Foreskin fibroblast (primary cell): ENCODE measurements at places on chromosomes 13 and 19.

GRCh38 chr13:106376401-106377112, 158.9 kb downstream of the EFNB2 start:
- DNase-seq: peak; percentile 83

DNA sequence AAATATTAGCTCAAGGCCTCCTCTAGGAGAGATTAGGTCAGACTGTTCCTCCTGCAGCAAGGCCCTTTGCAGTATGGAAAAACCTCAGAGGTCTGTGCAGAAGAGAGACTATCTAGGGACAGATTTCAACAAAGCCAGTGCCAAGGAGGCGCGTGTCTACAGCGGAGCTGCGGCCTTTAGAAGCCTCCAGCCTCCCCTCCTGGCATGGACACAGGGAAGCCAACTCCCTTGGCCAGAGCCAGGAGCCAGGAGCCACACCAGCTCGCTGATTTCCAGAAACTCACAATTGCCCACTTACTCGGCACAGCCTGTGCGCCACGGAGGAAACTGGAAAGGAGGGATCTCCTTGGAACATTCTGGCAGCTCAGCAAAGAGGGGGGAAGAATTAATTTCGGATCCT, 63.4 kb downstream of the INSR start:
- DNase-seq: no peak

DNA sequence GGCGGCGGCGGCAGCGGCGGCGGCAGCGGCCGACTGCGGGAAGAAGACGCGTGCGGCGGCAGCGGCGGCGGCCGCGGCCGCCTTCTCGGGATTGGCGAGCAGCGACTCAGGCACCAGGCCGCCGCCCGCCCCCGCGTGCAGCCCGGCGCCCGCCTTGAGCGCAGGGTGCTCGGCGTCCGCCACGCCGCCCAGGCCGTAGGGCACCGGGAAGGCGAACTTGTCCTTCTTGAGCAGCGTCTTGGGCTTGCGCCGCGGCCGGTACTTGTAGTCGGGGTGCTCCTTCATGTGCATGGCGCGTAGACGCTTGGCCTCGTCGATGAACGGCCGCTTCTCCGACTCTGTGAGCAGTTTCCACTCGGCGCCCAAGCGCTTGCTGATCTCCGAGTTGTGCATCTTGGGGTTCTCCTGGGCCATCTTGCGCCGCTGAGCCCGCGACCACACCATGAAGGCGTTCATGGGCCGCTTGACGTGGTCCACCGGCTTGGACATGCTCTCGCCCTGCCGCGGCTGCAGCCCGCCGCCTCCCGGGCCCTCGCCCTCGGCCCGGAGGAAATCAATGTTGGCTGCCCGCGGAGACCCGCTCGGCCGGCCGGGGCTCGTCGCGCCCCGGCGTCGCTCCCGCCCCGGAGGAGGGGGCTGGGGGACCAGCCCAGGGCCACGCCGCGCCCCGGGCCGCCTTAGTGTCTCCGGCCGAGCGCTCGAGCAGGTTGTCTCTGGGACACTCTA, 621 bp downstream of the SOX21 start:
- DNase-seq: peak; percentile 52

DNA sequence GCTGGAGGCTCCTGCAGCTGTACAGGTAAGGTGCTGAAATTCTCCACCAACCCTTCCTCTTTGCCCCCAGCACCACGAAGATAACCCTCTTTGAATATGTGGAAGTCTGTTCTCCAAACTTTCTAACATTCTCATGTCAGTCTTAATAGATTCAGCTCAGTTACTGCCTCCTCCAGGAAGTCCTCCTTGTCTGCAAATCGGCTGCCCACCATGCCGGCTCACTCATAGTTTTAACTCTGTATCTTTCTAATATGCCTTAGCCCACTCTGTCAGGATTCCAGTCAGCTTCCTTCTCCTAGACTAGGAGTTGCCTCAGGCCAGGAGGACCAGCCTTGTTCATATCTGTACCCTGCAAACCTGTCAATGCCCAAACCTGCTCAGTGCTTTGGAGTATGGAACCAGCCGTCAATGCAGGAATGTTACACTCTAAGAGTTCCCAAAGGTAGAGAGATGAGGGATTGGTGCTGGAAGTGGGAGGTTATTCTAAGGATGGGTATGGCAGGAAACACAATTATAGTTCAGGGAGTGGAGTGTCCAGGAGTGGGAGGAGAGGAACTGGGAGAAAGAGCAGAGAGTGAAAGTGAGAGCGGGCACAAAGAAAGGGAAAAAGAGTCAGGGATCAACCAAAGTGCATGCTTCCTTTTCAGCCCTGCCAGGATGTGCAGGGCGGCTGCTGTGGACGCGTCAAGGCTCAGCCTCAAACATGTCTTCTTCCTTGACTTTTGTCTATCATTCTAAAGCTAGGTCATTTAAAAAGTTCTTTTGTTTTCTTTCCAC, 38.0 kb upstream of the ALOX5AP start:
- DNase-seq: no peak

GRCh38 chr19:1253514-1254080, 5.2 kb downstream of the MIDN start:
- DNase-seq: no peak

DNA sequence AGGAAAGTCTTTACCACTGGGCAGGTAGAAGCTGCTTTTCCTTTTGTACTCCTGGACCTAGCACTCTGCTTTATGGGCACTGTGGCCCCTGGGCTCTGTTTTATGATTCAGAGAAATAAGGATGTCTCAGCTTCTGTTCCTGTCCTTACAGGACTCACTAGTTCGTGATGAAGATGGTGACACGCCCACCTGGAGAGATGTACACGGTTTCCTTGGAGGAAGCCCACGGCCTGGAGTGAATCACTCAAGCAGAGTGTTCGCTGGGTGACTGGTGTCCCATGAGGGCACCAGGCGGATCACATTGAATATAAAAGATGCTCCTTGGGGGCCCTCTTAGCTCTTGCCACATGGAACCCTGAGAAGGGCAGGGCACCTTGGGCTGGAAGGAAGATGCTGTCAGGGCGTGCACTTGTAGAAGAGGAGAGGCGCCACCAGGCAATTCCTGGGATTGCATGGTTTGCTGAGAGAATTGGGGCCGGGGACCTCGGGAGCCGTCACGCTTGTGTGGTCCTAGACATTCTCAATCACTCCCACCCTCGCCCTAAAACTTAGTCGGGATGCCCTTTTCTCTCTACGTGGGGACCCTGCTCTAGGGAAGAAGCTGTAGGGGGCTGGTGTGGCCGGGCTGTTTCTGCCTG, 202.6 kb downstream of the TSHZ3 start:
- DNase-seq: no peak

DNA sequence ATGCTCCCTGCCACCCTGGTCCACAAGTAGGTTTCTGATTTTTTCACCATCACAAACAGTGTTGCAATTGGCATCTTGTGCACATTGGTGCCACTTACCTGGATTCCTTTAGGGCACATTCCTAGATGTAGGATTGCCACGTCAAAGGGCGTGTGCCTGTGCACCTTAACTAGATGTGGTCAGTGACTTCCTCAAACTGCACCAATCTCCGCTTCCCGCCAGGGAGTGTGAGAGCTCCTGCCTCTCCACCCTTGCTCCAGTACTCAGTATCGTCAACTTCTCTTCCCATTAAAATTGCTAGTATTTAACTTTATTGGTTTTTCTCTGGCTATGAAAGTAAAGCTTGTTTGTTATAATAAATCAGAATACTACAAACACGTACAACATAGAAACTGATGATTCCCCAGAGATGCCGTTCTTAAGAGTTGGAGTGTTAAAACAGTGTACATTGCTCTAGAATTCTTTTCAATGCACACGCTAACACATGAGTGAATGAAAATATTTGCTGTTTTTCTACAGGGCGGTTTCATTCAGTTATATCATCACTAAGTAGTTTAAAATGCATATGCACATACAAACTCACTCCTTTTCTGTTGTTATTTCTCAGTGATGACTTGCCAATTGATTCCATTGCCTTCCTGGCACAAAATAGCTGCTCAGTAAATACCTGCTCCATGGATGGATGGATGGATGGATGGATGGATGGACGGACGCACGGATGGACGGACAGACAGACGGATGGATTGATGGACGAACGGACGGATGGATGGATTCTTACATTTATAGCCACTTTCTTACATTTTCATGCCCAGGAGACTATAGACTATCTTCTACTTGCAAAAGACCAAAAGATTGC, 23.4 kb downstream of the CCNE1 start:
- no peak for DNase-seq

DNA sequence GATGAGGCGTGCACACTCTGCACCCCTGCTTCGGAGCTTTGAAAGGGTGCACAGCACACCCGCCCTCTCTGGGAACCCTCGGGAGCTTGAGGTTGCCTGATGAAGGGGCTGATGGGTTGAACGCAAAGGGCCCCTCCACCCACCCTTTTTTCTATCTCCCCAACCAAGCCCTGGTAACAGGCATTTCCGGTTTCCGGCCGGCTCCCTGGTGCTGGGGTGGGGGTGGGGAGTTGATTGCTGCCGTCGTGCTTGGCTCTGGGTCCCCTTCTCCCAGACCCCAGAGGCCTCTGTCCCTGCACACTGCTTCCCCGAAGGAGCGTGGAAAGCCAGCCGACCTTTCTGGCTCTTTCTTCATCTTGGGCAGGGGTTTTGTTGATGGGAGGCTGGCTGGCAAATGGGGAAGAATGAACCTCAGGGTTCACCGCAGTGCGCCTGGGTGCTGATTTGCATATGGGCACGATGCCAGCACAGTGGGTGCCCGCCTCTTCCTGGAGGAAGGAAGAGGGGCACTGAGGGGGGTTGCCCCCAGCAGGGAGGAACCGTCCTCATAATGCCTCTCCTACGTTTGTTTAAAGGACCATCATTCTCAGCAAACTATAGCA, 29.1 kb downstream of the VAV1 start:
- no peak for DNase-seq

DNA sequence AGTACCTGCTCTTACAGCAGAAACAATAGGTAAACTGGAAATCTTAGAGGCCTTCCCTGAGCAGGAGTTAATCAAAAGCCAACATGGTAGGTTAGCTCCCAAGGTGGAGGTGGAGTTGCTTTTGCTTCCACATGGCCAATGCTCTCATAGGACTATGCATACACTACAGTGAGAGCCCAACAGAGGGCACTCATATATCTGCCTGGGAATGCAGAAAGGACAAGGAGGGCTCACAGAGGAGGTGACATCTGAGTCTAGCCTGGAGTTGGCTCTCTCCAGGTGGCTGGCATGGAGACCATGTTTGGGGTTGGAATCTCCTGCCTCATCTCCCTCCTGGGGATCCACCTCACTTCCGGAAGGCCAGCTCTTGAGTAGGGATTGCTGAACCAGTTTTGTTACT, 34.6 kb downstream of the ATP8A2 start:
- DNase-seq: peak; percentile 4

DNA sequence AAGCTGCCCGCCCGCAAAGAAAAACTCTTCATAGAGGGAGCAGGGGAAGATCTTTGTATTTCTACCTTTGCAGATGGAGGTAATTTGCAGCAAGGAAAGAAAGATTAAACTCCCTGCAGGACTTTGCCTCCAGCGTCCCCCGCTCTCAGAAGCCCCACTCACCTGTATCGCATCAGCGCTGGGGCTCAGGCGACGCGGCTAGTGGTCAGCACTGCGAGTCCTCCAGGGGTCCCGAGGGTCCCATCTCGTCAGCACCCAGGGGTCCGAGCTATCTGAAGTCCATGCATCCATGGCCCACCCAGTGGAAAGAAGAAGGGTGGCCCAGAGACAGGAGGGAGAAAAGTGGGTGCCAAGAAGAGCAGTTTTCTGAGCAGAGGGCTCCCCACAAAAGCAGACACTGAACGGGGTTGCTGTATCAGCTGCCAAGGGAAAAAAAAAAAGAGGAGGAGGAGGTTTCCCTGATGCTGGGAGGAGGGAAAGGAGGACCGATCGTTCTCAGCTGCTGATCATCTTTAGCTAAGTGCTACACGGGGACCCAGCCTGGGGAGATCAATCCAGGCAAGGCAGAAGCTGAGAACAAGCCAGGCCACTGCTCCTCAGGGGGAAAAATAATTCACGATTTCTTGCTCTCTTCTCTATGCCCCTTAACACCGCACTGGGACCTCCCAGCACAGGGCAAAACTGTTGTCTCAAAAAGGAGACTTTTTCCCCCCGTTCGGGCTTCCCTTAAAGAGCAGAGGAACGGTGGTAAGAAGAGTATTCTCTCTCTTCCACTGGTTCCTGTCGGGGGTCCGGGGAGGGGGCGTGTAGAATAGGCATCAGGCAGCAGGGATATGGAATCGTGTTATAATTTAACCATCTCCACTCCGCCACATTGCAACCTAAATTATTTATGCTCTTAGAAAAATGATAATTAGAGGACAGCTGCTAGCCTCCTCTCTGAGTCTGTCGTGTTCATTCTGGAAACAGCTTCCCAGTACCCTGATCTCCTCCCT, 117.7 kb upstream of the CACNA1A start:
- DNase-seq: no peak

GRCh38 chr13:112984954-112985802, 16.2 kb downstream of the MCF2L start:
- no peak for DNase-seq

DNA sequence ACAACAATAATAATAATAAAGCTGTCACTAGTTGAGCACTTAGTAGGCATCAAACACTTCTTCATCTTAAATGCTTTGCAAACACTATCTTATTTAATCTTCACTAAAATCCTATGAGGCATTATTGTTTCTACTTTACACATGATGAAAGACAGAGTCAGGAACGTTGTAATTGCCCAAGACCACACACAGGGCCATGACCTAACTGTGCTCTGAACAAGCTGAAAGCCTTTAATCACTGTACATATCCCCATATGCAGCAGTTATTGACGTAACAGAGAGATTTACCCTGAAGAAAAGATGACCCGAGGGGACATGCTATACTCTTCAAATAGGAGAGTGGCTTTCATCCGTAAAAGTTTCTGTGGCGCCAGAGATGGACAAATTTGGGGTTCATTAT, 53.0 kb downstream of the SACS start:
- peak; percentile 92 for DNase-seq

- no peak for DNase-seq
Observed at GRCh38 chr19:18109733-18110608, 12.4 kb downstream of the MAST3 start.

- DNase-seq: no peak
Observed at GRCh38 chr19:17331045-17331558, 3.6 kb downstream of the ANO8 start.

GRCh38 chr19:39631626-39632025, 24.1 kb upstream of the LGALS16 start:
- DNase-seq: no peak

- no peak for DNase-seq
Observed at GRCh38 chr19:10831987-10832938, 3.7 kb downstream of the TMED1 start.

DNA sequence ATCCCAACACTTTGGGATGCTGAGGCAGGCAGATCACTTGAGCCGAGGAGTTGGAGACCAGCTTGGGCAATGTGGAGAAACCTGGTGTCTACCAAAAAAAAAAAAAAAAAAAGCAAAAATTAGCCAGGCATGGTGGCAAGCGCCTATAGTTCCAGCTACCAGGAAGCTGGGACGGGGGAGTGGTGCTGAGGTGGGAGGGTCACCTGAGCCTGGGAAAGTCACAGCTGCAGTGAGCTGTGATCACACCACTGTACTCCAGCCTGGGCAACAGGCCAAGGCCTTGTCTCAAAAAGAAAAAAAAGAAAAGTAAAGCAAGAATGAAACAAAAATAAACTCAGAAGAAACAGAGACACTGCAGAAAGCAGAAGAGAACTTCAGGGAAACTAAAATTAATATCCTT, 31.6 kb downstream of the MTRF1 start:
- DNase-seq: no peak
